ENCODE measurements at places on chromosomes 1 and 21.

GRCh38 chr1:115811140-115811828 is 29.6 kb downstream of the NHLH2 start:
- DNase-seq, result no peak

DNA sequence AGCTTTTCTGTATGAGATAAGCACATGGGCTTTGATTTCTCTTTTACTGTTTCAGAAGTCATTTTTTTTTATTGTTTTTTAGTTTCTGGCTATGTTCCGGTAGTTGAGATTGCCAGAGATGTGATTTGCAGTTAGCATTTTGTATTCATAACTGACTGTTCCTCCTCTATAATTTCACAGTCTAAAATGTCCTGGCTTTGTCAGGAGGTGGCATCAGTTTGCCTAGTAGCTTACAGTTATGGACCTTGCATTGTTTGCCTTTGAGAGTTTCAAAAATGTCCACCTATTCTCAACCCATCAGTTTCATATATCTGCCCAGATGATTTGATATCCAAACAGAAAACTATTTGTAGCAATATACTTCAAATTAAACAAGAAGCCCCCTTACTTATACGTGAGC is 39.5 kb upstream of the ST6GALNAC3 start:
- DNase-seq, result no peak

DNA sequence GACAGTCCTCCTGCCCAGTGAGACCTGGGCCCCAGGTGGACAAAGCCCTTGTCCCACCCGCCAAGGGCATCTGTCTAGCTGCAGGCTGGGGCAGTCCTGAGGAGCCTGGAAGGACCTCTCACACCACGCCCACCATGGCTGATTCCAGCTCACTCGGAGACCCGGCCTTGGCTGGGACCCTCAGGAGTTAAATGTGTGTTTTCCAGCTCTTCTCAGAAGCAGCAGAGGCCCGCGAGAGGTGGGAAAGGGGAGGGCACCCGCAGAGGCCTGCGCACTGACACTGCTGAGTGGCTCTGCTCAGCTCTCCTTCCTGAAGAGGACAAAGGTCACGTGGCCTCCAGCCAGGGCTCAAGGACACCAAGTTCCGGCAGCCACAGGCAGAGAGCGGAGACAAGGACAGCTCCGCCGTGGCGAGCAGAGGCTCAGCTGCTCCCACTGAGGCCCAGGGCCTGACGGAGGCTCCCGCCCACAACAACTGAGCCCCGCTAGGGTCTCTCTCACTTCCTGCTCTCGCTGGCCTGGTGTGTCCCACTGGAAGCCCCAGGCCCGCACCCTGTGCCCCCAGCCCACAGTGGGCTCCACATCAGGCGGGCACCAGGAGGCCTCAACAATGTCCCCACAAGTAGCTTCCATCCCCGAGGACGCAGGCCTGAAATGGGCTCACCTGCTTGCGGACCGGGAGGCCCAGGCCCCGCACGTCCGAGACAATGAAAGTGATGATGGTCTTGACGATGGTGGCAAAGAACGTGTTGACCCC is 16.9 kb downstream of the SLC19A1 start:
- DNase-seq, result no peak

DNA sequence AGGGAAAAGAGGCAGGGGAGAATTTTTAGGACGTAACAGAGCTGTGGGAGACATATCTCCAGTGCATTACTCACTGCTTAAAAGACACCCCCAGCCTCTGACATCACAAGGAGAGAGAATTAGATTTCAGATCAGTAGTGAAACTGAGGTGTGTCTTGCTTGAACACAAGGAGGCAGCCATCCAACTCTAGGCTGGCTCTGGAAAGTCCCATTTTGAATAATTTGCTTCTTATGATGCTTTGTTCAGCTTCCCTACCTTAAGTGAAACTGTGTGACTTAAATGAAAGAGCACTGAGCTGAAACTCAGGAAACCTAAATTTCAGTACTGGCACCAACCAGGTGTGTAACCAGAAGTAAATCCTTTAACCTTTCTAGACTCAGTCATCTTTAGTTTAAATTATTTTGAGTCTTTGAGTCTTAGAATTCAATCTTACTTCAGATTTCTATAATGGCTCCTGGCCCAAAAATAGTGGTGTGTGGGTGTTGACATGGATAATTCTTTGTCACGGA is 251.6 kb upstream of the SGIP1 start:
- peak; percentile 98 for DNase-seq

DNA sequence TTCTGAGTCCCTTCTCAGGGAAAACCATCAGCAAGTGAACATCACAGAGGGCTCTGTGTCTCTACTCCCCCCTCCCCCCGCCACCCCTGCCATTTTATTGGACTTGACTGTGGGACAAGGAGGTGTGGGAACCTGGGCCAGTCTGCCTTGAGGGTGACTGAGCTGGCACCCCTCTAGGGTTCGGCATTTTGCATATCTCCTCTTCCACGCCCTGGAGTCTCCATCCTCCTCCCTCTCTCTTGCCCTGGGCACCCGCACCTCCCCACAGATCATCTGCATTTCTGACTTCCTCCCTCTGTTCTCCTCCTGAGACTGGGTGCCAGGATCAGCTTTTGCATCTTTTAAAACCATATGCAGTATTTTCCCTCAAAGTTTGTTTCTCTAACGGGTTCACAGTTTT is 107.1 kb upstream of the ERRFI1 start:
- no peak for DNase-seq

DNA sequence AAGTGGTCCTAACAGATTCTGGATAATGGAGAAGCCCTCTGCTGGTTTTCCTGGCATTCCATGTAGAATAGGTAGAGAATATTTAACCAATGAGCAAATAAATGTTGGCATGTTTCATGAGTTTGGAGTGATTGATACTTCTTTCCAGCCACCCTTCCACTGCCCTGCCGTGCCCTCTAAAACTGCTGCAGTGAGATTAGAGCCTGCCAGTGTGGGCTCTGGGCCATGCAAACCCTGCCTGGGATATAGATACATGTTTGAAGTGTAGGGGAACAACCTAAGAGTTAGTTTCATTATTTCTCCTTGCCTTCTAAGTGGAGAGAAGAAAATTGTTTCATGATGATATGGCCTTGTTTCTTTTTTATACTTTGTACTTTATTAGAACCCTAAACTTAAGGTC is 10.4 kb downstream of the UBE2Q1 start:
- no peak for DNase-seq

DNA sequence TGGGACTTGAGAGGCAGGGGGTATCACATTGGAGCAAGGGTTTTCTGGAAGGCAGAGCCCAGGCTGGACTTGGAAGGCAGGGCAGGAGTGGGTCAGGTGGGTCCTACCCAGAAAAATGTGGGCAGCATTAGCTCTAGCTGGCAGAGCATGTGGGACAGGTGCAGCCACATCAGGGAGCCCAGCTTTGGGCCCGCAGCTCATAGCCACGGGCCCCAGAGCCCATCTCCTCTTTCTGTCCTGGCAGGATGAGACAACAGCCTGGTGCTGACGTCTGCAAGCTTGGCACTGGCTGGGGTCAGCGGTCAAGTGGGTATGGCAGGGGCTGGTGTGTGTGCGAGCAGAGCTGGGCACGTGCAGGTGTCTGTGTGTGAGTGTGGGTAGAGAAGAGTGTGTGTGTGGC is 154.7 kb downstream of the GRIK3 start:
- no peak for DNase-seq

- DNase-seq, result peak; percentile 52
Observed at GRCh38 chr21:35840197-35840799, 220.0 kb downstream of the SETD4 start.

DNA sequence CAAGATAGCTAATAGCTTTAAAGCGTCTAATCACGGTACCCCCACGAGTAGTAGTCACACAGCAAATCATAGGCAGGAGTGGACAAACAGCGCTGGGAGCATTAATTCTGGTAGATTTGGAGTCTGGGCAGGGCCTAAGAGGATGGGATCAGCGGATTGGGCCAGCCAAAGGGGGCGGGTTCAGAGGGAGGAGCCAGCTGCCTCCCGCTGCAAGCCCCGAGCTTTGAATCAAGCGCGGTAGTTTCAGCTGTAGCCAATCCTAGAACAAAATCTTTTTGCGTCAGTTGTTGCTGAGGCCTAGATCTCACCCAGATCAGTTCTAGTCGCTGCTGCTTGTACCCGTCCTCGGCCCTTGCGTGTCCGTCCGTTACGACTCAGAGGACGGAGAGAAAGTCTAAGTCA is 576 bp upstream of the NASP start:
- peak; percentile 97 for DNase-seq

DNA sequence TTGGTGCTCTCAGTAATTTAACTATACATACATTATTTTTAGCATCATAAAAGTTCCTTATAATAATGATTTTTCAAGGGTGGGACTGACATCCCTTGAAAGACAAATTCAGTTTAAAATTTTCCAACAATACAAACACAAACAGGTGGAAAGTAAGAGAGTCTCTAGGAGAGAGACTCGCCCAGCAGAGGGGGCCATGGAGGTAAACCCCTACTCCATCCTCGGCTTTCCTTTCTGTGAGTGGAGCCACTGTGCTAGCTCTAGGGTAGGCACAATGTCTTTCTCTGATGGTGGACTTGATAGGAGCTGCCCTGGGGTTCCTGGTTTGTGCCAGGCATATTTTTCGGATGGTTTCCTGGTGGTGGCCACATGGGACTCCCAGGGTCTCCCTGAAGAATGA is 8.3 kb downstream of the CSMD2 start:
- DNase-seq, result no peak

GRCh38 chr1:39195166-39196111 is 9.1 kb upstream of the MACF1 start:
- DNase-seq, result no peak

DNA sequence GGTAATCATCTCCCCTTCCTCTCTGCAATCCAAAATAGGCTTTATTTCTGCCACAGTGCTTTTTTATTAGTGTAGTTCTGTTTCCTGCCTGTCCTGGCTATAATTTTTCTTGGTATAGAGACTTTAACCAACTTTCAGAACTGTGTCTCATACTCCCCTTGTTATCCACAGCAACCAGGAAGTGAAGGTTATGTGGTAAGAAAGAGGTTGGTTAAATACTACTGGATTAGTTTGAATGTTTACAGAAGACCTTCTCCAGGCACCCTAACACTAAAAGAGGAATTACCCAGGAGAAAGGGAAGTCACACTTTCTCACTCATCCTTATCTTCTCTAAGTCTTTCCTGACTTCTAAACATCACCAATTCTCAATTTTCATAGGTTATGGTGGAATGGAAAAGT is 17.8 kb upstream of the TNFSF4 start:
- no peak for DNase-seq

GRCh38 chr1:170134521-170134920 is 11.2 kb upstream of the NTMT2 start:
- no peak for DNase-seq

All from GM12864 (cell line).